ENCODE measurements at places on chromosomes 7 and 10.

GRCh38 chr7:43628431-43628830 is 45.5 kb downstream of the STK17A start:
- no peak for DNase-seq

DNA sequence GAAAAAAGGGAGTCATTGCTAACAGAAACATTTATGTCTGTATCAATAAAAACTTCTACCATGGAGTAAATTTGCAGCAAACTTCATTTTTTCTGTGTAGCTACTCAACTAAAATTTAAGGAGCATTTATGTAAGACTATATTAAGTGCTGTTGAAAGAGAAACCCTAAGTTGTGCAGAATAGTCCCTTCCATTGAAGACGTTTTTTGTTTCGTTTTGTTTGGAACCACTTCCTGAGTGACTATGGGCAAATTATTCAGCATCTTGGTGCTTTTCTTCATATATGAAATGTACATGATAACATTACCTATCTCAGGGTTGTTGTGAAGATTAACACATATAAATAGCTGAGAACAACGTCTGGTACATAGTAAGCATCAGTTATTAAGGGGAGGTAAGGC is 24.3 kb downstream of the SEM1 start:
- DNase-seq, result no peak

GRCh38 chr7:5780801-5781496 is 514 bp downstream of the RNF216 start:
- DNase-seq, result peak; percentile 23

- DNase-seq, result no peak
These were observed 83.2 kb upstream of the KIF5B start for GRCh38 chr10:32139223-32140073.

GRCh38 chr10:26430641-26431163 is 7.4 kb upstream of the APBB1IP start:
- DNase-seq, result no peak

DNA sequence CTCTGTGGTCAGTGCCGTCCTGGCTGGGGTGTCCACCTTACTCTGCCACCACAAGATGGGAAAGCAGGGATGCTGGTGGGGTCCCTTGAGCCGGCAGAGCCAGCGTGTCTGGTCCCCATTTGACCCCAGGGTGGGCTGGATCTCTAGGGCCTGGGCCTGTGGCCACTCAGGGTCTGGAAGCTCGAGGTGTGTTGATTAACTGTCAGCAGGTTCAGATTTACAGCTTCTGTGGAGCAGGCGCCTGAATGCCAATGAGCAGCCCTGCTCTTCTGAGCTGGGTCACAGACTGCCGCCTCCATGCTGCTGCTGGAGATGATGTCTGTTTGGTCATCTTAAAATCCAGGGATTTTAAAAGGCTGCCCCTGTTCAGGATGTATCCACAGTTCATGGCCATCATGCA is 11.3 kb upstream of the DPYSL4 start:
- DNase-seq, result no peak

DNA sequence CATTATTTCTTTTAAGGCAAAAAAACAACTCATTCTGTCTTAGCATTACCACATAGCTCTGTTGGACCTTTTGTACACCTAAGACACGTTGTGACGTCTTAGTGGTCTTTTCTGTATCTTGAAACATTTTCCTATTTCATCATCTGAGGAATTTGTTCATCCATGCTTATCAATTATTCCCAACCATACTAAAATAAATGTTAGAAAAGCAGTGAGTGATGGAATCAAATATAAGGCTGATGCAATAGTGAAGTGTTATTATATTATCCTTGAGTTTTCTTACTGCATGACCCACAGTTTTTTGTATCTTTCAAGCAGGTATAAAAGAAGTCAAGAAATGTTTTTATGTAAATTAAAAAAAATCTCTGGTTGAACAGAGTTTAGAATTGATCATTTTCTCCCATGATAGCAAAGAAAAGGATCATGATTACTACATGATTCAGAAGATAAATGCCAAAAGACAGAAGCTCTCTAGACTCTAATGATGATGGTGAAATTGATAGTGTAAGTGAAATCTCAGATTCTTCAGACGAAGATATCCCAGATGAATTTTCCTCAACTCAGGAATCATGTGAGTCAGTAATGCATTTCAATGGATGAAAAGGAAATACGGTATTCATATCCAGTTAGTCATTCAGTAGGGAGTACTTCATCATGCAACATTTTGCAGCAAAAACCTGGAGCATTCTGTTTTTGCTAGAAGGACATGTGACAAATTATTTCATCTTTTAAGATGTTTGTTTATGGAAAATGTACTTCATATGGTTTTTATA is 51.4 kb downstream of the CELF2 start:
- no peak for DNase-seq

- DNase-seq, result no peak
These were observed 90.0 kb downstream of the GATA3 start for GRCh38 chr10:8144496-8144895.

DNA sequence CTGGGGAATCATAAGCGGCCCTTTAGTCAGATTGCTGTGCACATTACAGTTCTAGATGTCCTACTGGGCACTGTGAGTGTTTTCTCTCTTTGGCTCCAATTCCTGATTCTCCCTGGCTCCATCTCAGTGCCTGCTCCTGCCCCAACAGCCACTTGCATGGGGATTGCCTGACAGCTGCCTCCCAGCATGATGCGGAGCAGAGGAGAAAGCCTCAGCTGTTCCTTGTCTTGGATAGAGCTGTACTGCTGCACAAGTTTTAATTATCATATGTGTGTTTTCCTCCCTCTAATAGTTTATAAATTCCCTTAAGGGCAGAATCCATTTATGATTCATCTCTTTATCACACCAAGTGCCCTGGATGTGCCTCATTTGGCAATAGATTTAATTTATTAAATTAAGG is 285.8 kb upstream of the COBL start:
- DNase-seq, result no peak

DNA sequence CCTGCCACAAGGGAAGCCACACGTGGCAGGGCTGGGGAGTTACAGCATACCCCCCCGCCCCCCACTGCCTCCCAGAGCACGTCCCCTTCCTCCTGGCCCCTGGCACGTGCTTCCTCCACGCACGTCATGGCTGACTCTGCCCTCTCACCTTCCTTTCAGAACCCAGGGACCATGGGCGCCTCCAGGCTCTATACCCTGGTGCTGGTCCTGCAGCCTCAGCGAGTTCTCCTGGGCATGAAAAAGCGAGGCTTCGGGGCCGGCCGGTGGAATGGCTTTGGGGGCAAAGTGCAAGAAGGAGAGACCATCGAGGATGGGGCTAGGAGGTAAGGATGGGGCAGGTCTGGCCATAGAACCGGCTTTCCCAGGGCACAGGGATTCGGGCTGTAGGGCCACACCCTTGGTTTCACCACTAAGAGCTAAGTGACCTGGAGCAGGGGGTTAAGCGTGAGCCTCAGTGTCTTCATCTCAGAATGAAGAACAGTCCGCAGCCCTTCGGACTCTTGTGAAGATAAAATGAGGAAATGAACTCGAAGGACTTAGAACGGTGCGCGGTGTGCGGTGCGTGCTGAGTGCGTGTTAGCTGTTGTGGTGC is 2.5 kb downstream of the NUDT1 start:
- DNase-seq, result no peak

- no peak for DNase-seq
These were observed 91.8 kb upstream of the KLF14 start for GRCh38 chr7:130825819-130826218.

- no peak for DNase-seq
These were observed 33.9 kb upstream of the EEPD1 start for GRCh38 chr7:36119005-36119706.

GRCh38 chr7:4307316-4308204 is 374.5 kb upstream of the FOXK1 start:
- DNase-seq, result no peak

DNA sequence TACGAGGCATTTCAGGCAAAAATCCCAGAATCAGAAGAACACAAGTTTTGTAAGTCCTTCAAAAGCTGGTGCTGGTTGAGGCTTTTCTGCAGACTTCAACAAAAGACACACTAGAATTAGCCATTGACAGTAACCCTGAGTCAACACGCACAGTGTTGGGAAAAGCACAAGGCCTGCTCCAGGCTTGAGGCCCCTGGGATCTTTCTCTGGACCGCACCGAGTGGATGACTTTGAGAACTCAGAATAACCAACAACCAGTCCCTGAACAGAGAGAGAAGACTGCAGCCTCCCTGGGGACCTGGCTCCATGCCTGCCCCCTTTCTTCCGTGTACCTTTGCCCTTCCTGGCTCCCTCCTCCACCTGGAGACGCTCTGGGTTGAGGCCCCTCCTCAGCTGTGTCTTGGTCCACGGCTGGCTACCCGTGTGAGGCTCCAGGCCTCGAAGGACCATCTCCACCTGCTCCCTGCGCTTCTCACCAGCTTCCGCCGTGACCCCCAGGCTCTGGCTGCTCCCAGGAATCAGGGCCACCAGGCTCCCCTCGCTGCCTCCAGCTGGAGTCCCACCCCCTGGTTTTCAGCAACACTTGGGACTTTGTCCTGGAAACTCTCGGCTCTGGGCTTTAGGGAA is 28.4 kb downstream of the DIP2C start:
- DNase-seq, result no peak

GRCh38 chr7:29629507-29629906 is 65.9 kb downstream of the PRR15 start:
- DNase-seq, result no peak

DNA sequence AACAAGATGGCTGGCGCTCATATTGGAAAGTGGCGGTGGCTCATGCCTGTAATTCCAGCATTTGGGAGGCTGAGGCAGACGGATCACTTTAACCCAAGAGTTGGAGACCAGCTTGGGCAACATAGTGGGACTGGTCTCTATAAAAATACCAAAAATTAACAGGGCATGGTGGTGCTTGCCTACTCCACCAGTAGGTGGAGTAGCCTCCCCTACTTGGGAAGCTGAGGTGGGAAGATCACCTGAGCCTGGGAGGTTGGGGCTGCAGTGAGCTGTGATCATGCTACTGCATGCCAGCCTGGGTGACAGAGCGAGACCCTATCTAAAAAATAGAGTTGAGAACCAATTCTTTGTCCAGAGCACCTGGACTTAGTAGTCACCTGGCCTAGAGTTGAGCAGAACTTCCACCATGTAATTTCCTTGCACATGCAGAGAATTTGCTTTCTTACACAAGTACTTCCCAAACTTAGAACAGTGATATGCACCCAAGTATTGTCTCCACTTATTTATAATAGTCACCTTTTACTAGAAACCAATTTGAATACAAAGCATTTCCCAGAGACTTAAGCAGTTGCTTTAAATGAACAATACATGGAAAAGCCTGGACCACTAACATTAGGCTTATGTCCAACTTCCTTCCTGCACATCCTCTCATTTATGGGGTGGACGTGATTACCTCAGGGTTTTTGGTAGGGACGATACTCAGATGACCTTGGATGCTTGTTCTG is 15.9 kb downstream of the LAMB4 start:
- no peak for DNase-seq

- no peak for DNase-seq
These were observed 118.1 kb upstream of the PHF14 start for GRCh38 chr7:10855583-10855982.

GRCh38 chr7:31079126-31079823 is 27.2 kb downstream of the ADCYAP1R1 start:
- no peak for DNase-seq

Measured in activated naive CD4-positive, alpha-beta T cell (primary cell).